Substantia nigra (tissue), 51 donors: ENCODE measurements at places on chromosomes 11 and 22.

- no peak for DNase-seq
Measured at GRCh38 chr22:33382436-33382835, 324.3 kb upstream of the SYN3 start.

DNA sequence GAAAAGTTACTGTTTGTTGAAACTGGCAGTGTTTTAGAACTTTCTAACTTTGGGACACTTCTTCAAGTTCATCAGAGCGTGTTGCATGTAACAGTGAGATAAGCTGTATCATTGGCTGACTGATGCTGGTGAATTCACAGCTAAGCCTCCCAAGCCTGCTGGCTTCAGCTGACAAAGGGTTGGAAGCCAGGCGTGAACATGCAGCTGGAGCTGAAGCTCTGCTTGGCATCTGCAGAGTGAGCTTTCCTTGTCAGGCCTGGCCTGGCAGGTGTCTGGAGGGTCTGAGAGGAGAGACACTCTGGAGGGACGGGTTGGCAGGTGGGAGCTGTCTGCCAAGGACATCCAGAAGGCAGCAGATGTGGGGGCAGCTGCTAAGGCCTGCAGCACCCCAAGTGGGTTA lies 1.5 kb downstream of the AMPD3 start:
- no peak for DNase-seq

- DNase-seq, result no peak
Measured at GRCh38 chr11:12789596-12790215, 115.5 kb downstream of the TEAD1 start.

- DNase-seq, result peak; percentile 9
Measured at GRCh38 chr22:30279046-30279788, 10.1 kb downstream of the CASTOR1 start.

- DNase-seq, result no peak
Measured at GRCh38 chr22:37010976-37011375, 8.3 kb downstream of the TST start.

DNA sequence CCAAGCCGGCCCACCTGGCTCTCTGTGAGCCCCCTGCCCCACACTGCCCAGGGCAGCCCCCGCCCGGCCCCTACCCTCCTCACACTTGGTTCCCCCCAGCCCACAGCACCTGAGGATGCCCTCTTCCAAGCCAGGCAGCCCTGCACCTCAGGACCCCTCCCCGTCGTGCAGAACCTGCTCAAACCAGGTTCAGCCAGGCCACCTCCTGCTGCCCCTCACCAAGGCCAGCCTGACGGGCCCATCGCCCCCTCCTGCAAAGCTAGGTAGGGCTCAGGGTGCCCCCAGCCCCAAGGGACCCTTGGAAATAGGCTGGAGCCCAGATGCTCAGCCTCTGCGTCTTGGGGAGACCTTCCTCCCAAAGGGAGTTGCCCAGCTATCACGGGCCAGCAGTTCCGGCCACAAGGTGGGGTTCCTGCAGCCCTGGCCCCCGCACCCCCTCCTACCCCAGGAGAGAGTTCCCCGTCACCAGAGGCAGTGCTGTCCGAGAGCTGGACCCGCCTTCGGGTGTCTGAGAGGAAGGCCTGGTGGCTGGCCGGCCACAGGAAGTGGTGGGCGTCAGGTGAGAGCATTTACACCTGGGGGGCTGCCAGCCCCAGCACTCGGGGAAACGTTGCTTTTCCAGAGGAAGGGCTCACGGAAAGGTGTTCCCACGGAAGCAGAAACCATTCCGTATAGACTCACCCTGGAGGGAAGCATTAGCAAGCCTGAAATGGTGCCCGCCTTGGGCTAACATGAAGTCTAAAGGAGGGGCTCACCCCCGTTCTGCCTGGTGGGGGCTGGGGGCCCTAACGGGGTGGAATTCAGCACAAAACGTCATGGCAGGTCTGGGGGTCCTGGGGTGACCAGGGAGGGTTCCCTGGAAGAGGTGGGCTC lies 3.2 kb upstream of the SYT8 start:
- DNase-seq, result no peak

DNA sequence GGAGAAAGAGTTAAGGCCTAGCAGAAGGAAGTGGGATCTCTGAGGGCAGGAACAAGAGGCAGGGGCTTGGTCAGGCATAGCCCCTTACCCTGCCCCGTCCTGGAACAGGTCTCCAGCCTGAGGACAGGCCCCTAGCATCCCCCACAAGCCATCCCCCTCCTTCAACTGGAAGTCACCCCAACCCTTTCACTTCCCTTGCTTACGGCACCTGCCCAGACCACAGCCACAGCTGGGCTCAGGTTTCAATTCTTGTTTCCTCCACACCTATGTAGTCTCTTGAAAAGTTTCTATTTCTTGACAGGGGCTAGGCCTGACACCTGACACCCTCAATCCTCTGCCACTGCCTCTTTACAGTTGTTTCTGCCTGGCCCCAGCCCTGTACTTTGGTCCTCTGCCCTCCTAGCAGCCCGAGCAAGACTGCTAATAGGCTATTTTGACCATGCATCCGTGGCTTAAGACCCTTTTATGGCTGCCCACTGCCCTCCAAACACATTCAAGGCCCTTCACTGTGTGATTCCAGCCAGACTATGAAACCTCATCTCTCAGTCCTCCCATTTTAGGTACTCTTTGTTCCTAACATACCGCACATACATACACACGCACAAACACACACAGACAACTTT lies 10.9 kb upstream of the FCHSD2 start:
- DNase-seq, result no peak

DNA sequence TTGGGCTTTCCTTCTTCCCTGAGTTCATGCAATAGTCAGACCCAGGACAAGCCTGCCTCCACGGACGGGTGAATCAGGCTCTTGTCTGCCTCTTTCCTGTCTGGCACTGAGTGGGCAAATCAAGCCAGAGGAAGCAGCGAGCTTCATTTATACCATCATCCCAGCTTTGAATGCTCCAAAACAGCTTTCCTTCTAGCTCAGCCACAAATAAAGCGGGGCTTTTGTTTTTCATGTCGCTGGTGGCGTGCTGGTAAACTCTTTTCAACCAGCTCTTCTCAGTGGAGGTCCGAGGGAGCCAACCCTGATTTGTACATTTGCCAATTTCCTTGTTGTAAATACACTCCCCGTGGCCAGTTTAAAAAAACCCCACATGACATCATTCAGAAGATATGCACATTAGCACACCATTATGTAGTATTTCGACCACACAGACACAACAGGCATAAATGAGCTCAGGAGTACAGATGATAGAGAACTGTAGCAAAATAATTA lies 8.6 kb downstream of the C11orf91 start:
- DNase-seq, result peak; percentile 72

- DNase-seq, result no peak
Measured at GRCh38 chr22:42436404-42436803, 4.2 kb upstream of the NFAM1 start.

DNA sequence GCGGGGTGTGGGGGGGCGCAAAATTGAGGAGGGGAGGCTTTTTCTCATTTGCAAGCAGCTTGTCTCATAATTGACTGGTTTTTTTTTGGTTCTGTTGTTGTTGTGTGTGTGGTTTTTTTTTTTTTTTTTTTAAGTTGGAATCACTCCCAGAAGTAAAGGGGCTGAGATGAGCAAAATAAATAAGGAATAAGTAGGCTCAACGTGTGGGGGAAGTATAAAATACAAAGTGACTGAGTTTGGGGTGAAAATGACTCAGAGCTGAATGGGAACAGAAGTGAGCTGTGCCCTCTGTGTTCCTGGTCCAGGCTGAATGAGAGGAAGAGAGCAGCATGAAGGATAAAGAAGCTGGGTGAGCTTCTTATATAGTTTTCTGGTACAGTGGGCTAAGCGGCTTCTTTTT lies 90.0 kb downstream of the GRIK4 start:
- no peak for DNase-seq

DNA sequence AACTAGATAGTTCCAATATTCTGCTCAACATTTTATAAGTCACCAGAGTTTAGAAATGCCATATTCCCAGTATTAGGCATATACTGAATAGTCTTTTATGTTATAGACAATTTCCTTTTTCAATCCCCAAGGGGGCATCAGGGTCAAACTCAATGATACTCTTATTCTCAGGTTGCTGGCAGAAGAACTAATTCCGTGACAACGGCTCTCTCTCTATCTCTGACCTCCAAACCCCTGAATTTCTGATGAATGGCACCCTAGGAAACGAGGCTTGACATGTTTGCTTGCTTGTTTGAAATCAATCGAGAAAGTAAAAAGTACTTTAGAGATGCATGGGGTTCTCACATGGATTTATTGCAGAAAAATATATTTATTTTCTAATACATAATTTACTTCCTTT lies 160.1 kb downstream of the CASP12 start:
- no peak for DNase-seq

DNA sequence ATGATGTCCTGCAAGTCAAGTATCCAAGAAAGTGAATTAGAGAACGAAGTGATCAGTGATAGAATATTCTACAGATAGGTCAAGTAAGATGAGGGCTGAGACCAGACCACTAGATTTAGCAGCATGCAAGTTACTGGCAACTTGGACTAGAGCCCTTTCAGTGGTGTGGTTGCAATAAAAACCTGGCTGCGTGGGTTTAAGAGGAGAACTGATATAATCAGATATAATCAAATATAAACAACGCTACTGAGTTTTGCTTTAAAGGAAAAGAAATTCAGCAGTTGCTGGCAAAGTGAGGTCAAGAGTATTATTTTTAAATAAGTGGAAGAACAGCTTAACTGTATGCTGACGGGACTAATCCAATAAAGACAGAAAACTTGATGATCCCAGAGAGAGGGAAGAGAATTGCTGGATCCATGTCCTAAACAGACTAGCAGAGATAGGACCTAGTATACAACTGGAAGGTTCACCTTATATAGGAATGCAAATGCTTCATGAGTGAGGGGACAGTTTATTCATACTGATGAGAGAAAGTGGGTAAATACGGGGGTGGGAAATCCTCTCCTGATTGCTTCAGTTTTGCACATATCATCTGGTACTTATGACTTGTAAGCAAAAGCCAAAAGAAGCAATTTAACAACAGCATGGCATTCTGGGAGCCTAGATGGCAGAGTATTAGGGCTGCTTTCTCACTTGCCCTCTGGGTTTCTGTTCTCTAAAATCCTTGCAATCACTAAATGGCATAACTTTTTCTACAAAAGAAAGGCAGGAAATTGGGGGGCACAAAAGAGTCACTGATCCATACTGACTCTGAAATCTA lies 146.2 kb downstream of the RBFOX2 start:
- DNase-seq, result no peak

- DNase-seq, result no peak
Measured at GRCh38 chr11:134999590-134999989, 587.5 kb upstream of the B3GAT1 start.

DNA sequence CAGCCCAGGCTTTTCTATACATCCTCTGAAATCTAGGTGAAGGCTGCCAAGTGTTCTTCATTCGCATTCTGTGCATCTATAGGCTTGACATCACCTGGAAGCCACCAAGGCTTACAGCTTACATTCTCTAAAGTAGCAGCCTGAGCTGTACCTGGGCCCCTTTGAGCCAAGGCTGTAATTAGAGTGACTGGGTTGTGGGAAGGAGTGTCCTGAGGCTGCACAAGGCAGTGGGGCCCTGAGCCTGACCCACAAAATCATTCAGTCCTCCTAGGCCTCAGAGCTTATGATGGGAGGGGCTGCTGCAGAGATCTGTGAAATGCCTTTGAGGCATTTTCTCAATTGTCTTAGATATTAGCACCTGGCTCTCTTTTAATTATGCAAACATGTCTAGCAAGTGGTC lies 33.0 kb upstream of the RDX start:
- DNase-seq, result no peak

DNA sequence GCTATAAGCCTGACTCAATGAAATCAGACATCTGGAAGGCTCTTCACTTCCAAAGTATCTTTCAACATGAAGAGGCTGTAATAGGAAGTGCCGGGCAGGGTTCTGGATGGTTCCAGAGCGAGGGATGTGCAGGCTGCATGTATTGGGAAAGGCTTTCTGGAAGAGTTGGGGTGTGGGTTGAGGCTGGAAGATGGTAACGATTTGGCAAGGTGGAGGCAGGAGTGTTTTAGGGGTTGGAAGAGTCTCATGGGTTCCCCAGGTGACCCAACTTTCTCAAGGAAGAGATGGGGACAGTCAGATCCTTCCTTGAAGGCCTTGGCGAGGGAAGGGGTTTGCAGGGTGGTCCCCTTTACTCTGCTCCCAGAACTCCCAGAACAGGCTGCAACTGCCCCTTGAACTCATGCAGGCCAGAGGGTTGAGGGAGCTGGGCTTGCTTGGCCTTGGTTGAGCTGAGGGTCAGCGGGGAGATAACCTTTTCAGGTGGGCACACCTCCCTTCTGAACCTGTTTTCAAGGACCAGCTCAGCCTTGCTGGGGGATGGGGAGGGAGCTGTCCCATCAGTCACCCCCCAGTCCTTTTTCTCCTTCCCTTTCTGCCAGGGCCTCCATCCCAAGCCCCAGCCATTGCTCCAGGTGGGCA lies 9.4 kb upstream of the POU2F3 start:
- DNase-seq, result no peak

- no peak for DNase-seq
Measured at GRCh38 chr22:19063581-19064353, 58.4 kb downstream of the DGCR2 start.

- DNase-seq, result no peak
Measured at GRCh38 chr11:9438611-9439010, 22.2 kb upstream of the ZNF143 start.

- DNase-seq, result no peak
Measured at GRCh38 chr11:45204761-45205160, 58.3 kb downstream of the PRDM11 start.

DNA sequence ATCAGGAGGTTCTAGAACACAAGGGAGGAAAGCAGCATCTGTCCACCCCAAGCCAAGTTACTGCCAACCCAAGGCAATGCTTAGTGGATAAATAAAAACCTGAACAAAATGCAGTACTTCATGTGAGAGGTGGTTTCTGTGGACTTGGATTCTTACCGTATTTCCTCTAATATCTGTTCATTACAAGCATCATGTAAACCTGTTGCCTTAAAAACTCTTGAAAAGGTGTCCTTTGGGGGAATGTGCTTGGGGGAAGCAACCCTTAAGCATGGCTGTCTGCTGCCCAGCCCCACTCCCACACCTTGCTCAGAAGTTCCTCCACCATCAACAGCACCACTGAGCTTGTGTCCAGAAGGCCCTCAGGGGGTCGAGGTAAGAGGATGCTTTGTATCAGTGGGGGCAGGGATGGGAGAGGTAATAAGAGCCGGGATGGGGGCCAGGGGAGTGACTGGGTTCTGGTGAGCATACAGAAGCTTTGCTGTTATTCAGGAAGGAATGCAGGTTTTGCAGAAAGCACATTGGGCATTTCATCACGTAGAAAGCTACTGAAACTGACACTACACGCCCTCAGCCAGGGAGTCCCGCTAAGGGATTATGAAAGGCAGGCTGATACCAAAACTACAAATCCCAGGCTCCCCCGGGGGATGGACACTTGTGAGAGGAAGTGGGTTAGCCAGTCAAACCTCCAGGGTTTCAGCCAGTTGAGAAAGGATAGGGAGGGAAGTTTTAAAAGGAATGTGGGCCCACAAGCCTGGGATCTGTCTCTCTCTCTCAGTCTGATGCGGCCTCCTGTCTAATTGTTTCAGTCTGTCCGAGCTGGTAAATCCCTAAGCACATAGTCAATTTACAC lies 52.0 kb downstream of the KCNJ1 start:
- no peak for DNase-seq

DNA sequence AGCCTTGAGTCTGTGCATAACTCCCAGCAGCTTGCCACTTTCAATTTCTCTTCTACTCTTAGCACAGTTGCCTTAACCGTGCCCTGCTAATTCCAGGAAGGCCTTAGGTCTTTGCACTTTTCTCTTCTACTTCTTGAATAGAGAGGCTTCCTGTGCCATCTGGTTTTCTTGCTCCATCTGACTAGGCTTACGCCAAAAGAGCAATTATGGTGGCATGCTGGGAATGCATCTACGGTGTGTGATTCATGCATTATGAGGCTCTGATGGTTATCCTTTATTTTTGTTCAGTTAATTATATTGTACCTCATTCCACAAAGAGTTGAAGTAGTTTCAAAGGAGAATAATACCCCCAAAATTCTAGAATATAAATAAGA lies 29.4 kb downstream of the SIK2 start:
- DNase-seq, result no peak
